Neural progenitor cell (in vitro differentiated cells): ENCODE measurements at places on chromosomes 1 and 21. TPM values are rescaled to one million over a fixed set of nuclear protein-coding genes. Genes with fewer than 3 reads are reported as not detected.

DNA sequence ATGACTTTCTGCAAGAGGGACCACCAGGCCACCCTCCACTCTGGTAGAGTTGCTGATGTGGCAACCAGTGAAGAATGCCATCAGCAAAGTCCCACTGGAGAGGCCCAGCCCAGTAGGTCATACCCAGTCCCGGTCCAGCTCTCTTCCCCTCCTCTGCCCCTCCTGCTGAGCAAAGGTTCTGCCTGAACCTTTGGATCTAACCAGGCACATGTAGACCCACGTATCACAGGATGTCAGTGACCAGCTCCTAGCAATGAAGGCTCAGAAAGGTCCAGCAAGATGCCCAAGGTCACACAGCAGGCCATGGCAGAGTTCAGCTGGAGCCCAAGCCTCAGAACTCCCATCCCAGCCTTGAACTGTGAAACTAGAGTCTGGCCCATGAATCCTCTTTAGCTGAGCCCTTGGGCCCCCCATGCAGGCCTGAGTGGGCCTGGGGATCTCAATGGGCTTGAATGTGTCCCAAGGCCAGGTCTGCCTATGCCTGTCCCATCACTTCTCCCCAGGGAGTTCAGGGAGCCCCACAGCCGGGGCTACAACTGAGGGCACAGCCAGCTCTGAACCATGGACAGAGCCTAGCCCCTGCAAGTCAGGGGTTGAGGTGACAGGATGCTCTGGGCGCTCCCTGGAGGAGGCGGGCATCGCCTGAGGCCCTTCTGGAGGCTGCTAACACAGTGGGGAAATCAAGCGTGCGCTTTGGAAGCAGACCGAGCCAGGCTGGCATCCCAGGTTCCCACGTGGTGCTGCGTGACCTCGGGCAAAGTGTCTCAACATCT is 21.4 kb upstream of the PADI1 start:
- no peak for DNase-seq

GRCh38 chr1:115839679-115840237 is 1.2 kb downstream of the NHLH2 start:
- DNase-seq: no peak

DNA sequence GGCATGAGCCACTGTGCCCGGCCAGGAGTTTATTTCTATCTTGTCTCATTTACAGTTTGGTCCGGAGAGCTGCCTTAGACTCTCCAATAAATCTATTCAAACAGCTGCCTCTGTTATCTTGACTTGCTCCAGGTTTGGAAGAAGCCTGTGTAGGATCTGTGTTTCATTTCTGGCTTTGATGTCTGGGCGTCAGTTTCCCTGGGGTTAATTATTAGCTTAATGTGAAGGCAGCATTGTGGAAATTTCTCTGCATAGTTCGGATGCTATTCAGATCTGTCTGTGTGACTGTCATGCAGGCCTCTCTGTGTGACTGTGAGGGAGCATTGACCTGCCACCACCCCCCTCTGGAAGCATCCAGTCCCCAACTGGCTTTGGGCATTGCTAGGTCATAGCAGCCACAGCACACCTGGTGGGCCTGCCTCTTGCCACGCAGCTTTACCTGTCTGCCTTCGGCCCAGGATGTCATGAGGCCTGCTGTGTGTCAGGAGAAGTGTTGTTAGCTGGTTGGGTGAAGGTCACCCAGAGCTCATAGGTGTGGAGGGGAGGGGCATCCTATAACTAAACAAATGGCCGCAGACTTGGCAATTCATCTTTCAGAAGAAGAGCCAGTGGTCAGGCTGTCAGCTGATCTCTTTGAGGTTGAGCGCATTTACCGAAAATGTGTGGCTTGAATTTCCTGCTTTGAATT is 9.8 kb downstream of the IFNGR2 start:
- no peak for DNase-seq

GRCh38 chr1:59856725-59857338 is 42.1 kb downstream of the HOOK1 start:
- no peak for DNase-seq

The PGLYRP4 gene
- not detected in 2 replicates for total RNA-seq
